WTC11 (cell line): ENCODE measurements at places on chromosomes 11 and 22. TPM values are rescaled to one million over a fixed set of nuclear protein-coding genes. Genes with fewer than 3 reads are reported as not detected.

GRCh38 chr22:26127126-26127525 is 42.1 kb upstream of the SEZ6L start:
- no peak for DNase-seq

Gene RNASEH2C
- 42.1 to 53.0 TPM (median 52.2 TPM) in 3 replicates for total RNA-seq

Gene THY1
- total RNA-seq = 325 to 376 TPM (median 365 TPM) in 3 replicates

- no peak for DNase-seq
Observed at GRCh38 chr11:14254533-14255237, 104.3 kb downstream of the RRAS2 start.

- DNase-seq = no peak
Observed at GRCh38 chr11:33730716-33731115, 5.5 kb downstream of the CD59 start.

Gene MUC2
- 0.07 to 0.60 TPM (median 0.22 TPM) in 3 replicates for total RNA-seq

GRCh38 chr22:42519525-42520401 is at the start of gene RRP7A:
RRP7A (minus strand) TSS chr22:42519796; CDS start chr22:42519786, 10 bp downstream.
- peak; percentile 83 for DNase-seq
